ENCODE measurements at places on chromosomes 12 and 14. TPM values are rescaled to one million over a fixed set of nuclear protein-coding genes. Genes with fewer than 3 reads are reported as not detected.

DNA sequence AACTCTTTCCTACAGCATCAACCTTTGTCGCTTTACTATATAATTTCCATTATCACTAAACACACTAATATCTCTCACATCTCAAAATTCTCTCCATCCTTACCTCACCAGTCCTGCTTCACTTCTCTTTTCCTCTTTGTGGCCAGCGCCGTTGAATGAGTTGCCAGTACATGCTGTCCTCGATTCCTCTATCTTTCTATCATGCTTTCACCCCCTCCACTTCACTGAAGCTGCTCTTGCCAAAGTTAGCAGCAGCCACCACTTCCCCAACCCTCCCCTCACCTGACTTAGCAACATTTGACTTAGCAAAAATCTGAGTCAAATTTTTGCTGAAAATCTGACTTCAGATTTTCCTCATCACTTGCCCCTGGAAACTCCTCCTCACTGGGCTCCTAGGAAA, 210.4 kb downstream of the ANO6 start:
- no peak for DNase-seq

- DNase-seq, result no peak
These were observed 54.1 kb downstream of the GRIP1 start for GRCh38 chr12:66624806-66625205.

Gene TSHR
- total RNA-seq, result 3.7 TPM

Gene SLC6A13
- 0.85 TPM for total RNA-seq

Gene PIWIL1
- not detected for total RNA-seq

- no peak for DNase-seq
These were observed 8.5 kb downstream of the LTBR start for GRCh38 chr12:6392504-6392903.

DNA sequence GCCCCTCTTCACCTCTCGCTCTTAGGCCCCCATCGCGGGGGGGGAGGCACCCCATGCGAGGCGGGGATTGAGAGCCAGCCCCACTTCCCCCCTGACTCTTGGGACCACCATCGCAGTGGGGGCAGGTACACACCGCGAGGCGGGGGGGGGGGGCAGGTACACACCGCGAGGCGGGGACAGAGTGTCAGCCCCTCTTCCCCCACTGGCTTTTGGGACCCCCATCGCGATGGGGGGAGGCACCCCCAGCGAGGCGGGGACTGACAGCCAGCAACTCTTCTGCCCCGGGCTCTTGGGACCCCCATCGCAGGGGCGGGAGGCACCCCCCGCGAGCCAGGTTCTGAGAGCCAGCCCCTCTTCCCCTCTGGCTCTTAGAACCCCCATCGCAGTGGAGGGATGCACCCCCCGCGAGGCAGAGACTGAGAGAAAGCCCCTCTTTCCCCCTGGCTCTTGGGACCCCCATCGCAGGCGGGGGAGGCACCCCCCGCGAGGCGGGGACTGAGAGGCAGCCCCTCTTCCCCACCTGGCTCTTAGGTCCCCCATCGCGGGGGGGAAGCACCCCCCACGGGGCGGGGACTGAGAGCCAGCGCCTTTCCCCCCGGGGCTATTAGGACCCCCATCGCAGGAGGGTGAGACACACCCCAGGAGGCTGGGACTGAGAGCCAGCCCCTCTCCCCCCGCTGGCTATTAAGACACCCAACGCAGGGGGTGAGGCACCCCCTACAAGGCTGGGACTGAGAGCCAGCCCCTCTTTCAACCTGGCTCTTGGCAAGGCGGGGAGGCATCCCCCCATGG, 196.5 kb upstream of the PZP start:
- DNase-seq, result no peak

- DNase-seq, result no peak
These were observed 161.0 kb downstream of the SLC38A4 start for GRCh38 chr12:46664761-46665287.

Gene SLC17A8
- total RNA-seq, result not detected

- no peak for DNase-seq
These were observed 6.9 kb upstream of the NTS start for GRCh38 chr12:85866986-85867776.

Gene KRT2
- total RNA-seq, result not detected

Gene C14orf39
- total RNA-seq, result 4.4 TPM

- no peak for DNase-seq
These were observed 12.5 kb downstream of the NRXN3 start for GRCh38 chr14:78182722-78183121.

- DNase-seq, result no peak
These were observed 78.3 kb downstream of the PIK3C2G start for GRCh38 chr12:18339633-18340032.

Gene HOXC12
- total RNA-seq, result 0.22 TPM

DNA sequence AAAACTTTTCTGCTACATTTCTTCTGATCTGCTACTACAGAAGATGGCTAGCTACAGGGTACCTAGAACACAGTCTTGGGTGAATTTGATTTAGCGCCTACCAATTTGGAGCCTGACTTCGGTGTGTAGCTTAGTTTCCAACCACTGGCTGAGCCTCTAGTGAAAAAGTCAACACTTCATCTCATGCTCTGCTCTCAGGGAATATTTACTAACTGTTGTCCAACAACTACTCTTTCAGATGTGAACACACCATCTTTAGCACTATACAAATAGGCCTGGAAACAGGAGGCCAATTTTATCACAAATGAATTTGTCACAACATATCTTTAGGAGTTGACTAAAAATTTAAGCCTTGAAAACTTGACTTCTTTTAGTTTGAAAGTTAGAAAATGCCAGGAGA, 167.9 kb downstream of the NELL2 start:
- DNase-seq, result no peak

- DNase-seq, result no peak
These were observed 445.5 kb upstream of the FBXO33 start for GRCh38 chr14:39877577-39878190.

GRCh38 chr14:34785223-34786006, 71.0 kb upstream of the CFL2 start:
- DNase-seq, result no peak

GRCh38 chr12:14327711-14328110, 37.8 kb upstream of the ATF7IP start:
- no peak for DNase-seq
